T-helper 1 cell (primary cell): ENCODE measurements at places on chromosomes 11 and 22.

GRCh38 chr11:120388261-120388660 lies 52.0 kb downstream of the ARHGEF12 start:
- DNase-seq: no peak

DNA sequence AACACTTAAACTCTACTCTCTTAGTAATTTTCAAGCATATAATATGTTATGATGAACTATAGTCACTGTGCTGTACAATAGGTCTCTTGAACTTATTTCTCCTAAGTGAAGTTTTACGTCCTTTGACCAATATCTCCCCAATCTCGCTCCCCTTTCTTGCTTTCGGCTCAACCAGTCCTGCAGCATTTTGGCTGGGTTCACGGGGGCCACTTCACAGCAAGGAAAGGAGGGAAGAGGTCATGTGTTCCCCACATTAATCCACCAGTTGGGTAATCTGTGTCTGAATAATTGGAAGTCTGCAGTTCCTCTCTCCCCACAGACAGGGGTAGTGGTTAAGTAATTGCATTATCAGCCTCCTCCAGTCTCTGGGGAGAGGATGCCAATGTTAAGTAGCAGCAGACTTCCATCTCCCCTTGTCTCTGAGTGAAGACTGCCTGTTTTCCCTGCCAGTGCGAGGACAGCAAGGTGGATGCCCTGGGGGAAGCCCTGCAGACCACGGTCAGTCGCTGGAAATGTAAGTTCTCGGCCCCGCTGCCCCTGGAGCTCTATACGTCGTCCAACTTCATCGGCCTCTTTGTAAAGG lies 59.2 kb upstream of the CRTAM start:
- no peak for DNase-seq

GRCh38 chr11:10478066-10478465 lies 23.0 kb downstream of the AMPD3 start:
- no peak for DNase-seq

GRCh38 chr22:43643387-43643786 lies 168.7 kb downstream of the EFCAB6 start:
- no peak for DNase-seq

- DNase-seq: no peak
Measured at GRCh38 chr11:34431979-34432378, 6.8 kb upstream of the CAT start.

DNA sequence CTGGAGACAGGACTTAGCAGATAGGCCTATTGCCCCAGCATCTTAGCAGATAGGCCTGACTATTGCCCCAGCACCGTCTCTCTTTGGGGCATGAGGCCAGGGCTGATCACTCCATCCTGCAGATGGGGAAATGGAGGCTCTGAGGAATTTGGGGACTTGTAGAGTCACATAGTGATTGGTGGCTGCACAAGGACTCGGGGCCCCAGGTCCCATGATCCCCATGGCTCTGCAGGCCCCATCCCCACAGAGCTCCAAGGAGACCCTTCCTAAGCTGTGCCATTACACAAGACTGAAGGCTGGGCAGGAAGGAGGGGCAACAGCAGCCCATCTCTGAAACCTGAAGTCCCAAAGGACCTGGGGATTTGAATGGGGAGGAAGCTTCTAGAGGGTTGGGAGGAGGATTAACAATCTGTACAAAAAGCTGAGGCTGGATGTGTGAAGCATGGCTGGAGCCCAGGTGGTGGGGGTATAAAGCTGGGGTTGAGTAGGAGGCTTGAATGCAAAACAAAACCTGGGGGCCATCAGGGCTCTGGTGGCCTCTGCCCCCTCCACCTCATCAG lies 1.6 kb downstream of the ARAP1 start:
- no peak for DNase-seq
